ENCODE measurements at places on chromosomes 7 and 10.

GRCh38 chr10:128990986-128991385, 476.1 kb upstream of the MGMT start:
- no peak for DNase-seq

DNA sequence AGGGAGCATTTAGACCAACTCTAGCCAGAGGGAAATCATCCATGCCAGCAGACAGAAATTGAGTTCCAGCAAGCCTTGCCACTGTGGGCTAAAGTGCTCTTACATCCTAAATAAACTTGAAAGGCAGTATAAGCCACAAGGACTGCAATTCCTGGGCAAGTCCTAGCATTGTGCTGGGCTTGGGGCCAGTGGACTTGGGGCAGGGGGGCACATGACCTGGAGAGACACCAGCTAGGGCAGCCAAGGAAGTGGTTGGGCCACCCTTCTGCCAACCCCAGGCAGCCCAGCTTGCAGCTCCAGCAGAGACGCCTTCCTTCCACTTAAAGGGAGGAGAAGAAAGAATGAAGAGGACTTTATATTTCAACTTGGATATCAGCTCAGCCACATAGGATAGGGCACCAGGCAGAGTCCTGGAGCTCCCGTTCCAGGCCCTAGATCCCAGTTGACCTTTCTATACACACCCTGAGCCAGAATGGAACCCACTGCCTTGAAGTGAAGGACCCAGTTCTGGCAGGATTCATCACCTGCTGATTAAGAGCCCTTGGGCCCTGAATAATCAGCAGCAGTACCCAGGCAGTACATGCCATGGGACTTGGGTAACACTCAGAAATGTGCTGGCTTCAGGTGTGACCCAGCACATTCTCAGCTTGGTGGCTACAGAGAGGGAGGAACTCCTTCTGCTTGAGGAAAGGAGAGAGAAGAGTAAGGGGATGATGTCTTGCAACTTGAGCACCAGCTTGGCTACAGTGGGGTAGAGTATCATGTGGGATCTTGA, 153.0 kb downstream of the GNAI1 start:
- DNase-seq = no peak

GRCh38 chr10:63755441-63755840, 234.2 kb downstream of the REEP3 start:
- no peak for DNase-seq

- no peak for DNase-seq
Observed at GRCh38 chr10:124596116-124596785, 134.6 kb downstream of the LHPP start.

- no peak for DNase-seq
Observed at GRCh38 chr10:5090551-5090950, 3.7 kb upstream of the AKR1C3 start.

DNA sequence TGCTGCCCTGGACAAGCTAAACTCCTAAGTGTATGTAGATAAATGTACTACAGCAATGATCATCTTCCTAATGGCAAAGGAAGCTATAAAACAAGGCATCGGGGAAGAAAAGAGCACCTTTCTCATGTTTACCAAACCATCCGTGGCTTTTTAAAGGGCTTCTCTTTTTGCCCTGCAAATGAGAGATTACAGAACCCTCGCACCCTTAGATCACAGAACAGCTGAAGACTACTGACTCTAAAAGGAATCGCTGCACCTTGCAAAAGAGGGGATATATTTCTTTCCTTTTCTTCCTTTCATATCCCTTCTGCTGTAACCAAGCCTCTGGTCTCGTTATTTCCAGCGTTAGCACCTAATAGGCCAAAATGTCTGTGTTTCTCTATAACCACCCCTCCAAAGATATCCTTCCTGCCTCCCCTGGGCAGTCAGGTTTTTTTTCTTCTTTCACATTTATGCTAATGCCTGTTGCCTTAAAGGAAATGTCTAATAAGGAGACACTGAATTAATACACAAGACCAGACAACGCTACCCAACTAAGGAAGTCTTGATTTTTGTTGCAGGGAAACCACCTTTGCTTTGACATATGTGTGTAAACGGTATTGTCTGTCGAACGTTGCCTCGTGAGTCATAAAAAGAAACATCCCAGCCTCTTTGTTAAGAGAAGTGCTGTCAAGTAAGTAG, 10.5 kb downstream of the ST8SIA6 start:
- no peak for DNase-seq

DNA sequence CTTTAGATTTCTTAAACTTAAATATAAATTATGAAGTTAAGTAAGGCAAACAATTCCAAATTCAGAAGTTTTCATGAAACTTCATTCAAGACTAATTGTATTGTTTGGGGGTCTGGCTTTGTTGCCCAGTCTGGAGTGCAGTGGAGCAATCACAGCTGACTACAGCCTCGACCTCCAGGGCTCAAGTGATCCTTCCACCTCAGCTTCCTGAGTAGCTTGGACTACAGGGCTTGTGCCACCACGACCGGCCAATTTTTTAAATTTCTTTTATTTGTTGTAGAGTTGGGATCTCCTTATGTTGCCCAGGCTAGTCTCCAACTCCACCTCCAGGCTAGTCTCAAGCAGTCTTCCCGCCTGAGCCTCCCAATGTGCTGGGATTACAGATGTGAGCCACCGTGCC, 12.5 kb downstream of the P4HA1 start:
- DNase-seq = no peak

- no peak for DNase-seq
Observed at GRCh38 chr7:36286226-36286625, 103.4 kb upstream of the ANLN start.

GRCh38 chr7:158374146-158374545, 213.5 kb downstream of the PTPRN2 start:
- no peak for DNase-seq

DNA sequence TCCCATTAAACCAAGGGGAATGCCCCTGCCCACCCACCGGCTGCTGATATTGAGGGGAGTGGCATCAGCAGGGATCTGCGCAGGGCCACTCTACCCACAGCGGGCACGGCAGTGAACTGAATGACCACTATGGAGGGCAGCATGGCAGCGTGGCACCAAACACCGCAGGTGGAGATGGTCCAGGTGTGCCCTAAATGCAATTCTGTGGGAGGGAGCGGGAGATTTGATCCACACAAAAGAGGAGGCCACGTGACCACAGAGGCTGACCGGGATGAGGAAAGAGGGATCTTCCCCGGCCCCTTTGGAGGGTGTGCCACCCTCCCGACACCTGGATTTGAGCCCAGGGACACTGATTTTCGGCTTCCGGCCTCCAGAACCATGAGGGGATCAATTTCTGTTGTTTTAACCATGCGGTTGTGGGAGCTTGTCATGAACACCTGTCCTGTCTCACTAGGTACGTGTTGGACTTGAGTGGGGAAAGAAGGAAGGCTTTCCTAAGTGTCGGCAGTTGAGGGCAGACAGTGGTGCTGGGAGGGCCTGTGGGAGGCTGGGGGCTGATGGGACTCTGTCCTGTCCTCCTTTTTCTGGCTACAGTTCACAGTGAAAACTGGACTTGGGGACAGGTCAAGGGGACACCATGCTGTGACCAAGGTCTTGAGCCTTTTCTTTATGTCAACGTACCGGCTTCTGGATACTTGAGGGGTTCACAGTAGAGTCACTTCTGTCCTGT, 66.1 kb downstream of the CFAP46 start:
- DNase-seq = no peak

- peak; percentile 62 for DNase-seq
Observed at GRCh38 chr10:42836771-42837468, 54.3 kb downstream of the BMS1 start.

- DNase-seq = no peak
Observed at GRCh38 chr7:45055016-45055415, 33.8 kb downstream of the NACAD start.

GRCh38 chr7:18390535-18390907, 105.0 kb upstream of the HDAC9 start:
- no peak for DNase-seq

DNA sequence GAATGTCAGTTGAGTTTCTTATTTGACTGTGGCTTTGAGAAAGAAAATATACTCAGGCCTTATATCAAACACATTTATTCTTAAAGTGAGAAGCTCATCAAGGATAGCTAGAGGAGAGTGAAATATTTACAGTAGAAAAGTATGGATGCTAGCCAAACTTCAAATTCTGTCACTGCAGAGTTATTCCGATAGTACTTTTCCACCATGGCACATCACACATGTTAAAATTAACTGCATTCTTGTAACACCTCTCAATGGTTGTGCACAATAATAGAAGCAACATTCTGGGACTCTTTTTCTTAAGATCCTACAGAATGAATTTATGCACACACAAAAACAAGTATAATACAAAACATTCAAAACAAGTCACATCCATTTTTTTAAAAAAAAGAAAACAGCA, 4.5 kb downstream of the PPP1R3C start:
- DNase-seq = no peak

DNA sequence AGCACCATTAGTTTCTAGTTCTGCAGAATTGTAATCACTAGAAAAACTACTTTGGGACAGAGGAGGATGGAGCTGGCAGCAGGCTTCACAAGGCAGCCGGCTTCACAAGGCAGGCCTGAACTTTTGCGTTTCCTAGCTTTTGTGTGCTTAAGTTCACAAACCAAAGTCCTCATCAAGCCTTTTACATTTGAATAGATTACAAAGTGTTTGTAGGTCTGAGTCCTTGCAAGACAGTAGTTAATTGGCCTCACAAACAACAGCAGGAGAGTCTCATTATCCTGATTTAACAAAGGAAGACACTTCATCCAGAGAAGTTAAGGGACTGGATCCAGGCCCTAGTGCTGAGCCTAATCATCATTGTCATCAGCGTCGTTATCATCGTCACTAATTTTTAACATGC, 147.8 kb upstream of the AUTS2 start:
- peak; percentile 89 for DNase-seq

GRCh38 chr7:80078159-80078731, 56.4 kb upstream of the GNAI1 start:
- no peak for DNase-seq

GRCh38 chr10:103082683-103083082, 110.4 kb downstream of the NT5C2 start:
- DNase-seq = no peak

- DNase-seq = no peak
Observed at GRCh38 chr10:48589266-48589665, 15.6 kb downstream of the ARHGAP22 start.

DNA sequence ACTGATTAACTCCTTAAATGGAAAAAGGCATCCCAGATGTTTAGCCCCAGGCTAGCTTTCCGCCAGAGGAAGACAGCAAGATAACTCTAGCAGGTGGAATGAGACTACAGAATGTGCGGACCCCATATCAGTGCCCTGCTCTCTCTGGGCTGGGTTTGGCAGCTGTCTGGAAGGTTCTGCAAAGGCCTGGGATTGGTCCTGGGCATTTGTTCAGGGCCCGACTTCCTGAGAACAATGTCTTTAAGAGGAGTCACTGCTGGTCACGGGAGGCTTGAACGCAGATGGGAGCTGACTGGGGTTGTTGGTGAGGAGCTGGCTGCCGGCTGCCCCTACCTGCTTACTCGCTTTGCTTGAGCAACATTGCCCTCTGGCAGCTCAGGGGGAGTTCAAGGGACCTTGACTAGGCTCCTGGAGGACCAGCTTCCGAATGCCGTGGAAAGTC, 130.6 kb upstream of the BTBD16 start:
- no peak for DNase-seq

DNA sequence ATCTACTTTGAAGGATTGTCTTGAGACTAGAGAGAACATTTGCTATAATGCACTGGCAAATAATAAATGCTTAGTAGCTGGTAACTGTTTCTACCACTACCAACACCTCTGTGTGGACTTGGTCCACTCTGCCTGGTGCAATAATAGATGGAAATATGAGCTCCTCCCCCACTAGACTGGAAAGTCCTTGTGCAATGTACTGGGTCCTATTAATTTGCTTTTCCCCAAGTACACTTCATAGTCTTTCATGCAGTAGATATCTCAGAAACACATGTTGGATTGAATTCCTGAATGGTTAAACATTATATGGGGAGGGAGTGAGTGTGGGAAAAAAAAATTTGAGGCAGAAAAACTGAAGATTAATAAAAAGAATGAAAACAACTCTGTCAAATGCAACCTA, 119.3 kb downstream of the C10orf90 start:
- no peak for DNase-seq

DNA sequence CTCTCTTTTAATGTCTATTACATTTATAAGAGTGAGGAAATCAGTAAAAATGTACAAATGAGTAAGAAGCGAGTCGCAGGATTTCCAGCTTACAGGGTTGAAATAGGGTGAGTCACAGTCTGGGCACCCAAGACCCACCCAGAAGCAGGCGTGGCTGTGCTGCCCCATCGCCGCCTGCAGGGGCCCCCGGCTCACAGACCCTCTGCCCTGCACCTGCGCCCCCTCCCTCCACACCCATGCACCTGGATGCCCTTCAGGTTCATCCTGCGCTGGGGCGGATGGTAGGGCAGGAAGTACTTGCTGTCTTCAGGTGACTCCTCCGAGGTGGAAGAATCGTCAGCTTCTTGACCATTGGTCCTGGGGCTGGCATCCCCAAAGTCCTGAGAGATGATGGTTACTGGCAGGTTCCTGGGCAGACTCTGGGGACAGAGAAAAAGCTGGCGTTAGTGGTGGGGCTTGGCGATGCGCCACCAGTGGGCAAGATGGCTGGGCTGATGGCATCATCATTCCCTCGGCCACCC, 90.2 kb upstream of the GNA12 start:
- no peak for DNase-seq

DNA sequence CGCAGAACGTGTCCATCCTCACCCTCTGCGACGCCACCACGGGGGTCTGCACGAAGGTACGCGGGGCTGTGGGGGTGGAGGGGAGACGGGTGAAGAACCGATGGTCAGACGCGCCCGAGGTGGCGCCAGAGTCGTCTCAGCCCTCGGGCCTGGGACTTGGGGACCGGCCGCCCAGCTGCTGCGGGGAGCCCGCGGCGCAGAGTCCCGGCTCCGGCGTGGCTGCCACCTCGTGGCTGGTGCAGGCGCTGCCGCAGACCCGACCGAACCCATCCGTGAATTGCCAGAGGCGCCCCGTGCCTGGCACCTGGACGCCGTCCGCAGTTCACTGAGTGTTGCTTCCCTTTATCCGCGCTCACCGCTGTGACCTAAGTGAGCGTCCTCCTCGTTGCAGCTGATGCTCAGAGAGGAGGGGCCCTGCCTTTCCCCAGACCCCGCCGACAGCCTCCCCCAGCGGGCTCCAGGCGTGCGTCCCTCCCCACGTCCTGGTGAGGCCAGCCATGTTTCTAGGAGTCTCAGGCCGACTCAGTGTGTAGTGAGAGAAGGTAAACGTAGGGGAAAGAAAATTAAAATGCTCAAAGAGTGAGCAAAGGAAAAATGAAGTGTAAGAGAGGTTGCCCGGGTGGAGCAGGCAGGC, 208.7 kb downstream of the PAXIP1 start:
- DNase-seq = no peak
